Foreskin keratinocyte (primary cell): ENCODE measurements at places on chromosomes 7 and 10. TPM values are rescaled to one million over a fixed set of nuclear protein-coding genes. Genes with fewer than 3 reads are reported as not detected.

The AGAP4 gene
- total RNA-seq, result 4.9 and 7.0 TPM in 2 replicates

The PLXDC2 gene
- total RNA-seq, result 4.2 and 5.1 TPM in 2 replicates

GRCh38 chr7:37908221-37908788, 8.3 kb downstream of the SFRP4 start:
- DNase-seq, result no peak

The PIK3AP1 gene
- total RNA-seq, result 0.07 and 0.10 TPM in 2 replicates

DNA sequence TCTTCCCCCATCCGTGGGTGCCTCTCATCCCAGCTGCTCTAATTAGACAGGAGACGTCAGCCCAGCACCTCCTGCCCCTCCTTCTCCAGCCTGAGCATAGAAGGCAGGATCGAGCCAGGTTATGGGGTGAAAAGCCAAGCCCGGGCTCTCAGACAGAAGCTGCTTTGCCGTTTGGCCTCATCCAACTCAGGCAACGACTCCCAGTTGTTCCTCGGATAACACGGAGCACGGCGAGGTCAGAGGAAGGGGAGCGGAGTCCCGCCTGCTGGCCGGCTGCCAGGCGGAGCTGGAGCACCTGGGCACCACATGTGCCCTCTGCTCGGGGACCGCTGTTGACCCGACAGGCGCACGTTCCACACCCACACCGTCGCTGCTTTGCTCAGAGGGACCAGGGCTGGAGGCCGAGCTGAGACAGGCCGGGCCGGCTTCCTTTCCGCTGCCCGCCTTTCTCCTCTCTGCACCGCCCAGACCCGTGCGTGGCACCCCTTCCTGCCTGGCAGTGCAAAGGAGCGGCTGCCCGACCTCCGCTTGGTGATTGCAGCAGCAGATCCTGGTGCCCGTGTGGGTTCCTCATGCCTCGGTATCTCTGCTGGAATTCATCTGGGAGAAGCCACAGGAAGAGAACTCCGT, 21.6 kb upstream of the UNCX start:
- DNase-seq, result no peak

GRCh38 chr7:44587843-44588711, 6.0 kb upstream of the TMED4 start:
- DNase-seq, result peak; percentile 60

GRCh38 chr10:129740532-129741279, 223.4 kb downstream of the EBF3 start:
- DNase-seq, result no peak

GRCh38 chr7:159097661-159098423, 46.8 kb downstream of the VIPR2 start:
- DNase-seq, result no peak

DNA sequence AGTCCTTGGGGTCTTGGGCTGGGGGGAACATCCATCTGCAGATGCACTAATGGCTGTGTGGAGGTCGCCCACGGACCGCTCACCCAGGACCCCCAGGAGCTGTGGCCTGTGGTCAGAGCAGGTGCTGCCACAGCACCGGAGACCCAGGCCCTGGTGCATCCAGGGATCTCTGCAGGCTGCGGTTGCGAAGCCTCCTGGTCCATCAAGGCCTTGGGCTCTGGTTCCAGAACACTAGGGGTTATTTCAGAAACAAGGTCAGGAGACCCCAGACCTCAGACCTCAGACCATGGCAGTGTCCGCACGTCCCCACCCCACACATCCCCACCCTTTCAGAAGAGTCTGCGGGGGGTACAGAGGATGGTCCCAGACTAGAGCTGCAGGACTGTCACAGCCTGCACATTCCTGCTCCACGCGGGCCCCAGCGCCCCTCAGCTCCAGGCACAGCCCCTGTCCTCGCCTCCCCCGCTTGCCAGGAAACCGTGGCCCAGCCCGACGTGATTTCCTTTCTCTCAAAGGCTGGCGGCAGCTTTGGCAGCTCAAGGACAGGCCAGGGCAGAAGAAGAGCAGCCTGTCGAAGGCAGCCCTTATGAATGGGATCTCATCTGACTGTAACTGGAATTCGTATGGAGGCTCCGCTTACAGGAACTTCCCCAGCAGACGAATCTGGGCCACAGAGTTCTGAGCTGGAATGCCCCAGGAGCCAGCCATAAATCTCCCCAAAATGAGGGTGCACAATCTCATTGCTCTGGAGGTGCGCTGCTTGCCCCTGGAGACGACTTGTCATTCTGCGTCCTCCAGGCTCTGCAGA, 136.2 kb upstream of the RET start:
- no peak for DNase-seq

DNA sequence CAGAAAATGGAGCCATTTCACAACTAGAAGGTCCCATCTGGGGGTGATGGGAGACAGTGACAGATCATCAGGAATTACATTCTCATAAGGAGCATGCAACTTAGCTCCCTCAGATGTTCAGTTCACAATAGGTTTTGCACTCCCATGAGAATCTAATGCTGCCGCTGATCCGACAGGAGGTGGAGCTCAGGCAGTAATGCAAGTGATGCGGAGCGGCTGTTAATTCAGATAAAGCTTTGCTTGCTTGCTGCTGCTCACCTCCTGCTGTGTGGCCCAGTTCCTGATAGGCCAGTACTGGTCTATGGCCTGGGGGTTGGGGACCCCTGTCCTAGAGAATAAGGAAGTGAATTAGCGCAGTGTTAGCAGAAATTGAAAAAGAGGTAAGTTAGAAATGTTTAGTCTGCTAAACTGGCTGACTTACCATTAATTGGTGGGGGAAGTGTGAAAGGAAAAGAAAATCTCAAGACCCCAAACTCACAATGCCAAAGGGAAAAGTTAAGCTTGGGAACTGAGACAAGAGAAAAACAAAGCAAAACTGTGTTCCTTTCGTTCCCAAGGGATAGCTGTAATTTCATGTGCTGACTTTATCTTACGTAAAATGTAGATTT, 76.4 kb downstream of the LYZL2 start:
- DNase-seq, result no peak

GRCh38 chr7:81869670-81870069, 99.8 kb upstream of the HGF start:
- no peak for DNase-seq

DNA sequence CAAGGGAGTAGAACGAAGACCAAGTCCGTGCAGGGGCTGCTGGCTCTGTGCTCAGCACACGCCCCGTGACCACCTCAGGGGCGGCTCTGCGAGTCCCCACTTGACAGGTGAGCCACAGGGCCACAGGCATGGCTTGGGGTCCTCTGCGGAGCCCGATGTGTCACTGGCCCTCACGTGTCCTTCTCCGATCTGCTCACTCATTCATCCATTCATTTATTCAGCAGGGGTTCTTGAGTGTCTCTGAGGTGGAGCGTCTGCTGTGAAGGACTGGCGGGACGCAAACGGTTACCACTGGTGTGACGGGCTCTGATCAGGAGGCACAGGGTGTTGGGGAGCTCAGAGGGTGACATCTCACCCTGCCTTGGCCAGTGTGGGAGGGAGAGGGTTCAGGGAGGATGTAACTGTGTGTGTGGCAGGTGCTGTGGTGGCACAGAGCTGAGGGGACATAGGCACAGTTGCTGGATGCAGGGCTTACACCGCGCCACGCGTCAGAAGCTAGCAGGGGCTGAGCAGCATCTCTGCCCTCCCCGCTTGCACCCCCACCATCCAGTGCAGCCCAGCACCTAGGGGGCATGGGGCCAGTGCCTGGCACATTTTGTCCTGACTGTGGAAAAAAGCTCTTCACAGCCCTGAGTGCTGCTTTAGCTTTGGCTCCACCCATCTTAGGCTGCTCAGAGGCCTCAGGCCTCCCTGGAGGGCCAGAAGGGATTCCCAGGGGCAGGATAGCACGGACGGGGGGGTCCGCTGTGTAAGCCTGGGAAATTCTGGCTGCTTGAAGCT, 116.8 kb downstream of the LHPP start:
- no peak for DNase-seq

- no peak for DNase-seq
Measured at GRCh38 chr7:77438131-77438530, 22.0 kb upstream of the GSAP start.

DNA sequence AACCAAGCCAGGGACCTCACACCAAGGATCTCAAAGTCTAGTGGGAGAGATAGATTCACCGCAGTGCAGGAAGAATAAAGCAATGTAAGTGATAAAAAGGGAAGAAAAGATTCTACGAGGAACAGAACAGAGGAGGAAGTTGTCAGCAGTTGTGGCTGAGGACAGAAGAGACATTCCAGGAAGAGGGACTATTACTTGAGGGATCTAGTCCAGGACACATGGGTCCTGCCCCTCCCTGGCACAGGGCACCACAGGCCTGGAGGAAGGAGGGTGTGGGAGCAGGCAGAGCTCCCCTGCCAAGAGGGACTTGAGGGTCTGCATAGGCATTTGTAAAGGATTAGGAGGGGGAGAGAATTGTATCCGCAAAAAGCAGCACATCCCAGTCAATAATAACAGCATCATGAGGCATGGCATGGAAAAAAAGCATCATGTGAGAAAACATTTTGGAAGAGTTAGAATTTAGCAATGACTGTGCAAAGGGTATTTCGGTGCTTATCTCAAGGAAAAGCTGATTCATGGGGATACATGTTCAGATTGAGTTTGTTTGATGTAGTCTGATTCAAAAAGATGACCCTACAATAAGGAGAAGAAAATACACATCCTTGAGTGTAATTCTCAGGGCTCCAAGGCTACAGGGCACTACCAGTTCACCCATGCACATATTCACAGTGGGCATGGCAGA, 12.7 kb downstream of the C10orf71 start:
- DNase-seq, result no peak

The TMEM229A gene
- not detected in 2 replicates for total RNA-seq

The SAMD9L gene
- total RNA-seq, result 7.6 and 13.5 TPM in 2 replicates

DNA sequence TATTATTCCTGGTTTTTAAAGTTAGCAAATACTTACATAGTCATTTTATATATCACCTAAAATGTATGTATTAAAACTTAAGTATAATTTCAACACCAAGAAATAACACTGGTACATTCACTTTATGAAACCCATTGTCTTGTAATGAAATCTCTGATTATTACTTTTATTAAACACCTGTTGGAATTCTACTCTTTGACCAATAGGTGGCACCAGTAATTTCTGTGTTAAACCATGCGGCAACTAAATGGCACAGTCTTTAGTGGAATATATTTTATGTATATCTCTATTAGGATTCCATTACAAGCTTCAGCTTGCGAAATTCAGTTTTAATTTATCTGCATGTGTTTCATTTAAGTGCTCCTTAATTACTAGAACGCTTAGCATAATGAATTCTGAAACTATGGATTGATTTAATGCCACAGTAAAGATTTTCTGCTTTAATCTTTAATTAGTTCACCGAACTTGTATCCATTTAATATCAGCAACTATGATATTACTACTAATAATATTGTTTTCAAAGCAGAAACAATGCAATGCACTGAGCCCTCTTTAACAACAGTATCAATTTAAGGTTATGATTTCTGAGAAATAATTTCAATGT, 181.3 kb downstream of the MAGI2 start:
- DNase-seq, result no peak

- no peak for DNase-seq
Measured at GRCh38 chr10:71014021-71014805, 125.8 kb upstream of the PCBD1 start.

DNA sequence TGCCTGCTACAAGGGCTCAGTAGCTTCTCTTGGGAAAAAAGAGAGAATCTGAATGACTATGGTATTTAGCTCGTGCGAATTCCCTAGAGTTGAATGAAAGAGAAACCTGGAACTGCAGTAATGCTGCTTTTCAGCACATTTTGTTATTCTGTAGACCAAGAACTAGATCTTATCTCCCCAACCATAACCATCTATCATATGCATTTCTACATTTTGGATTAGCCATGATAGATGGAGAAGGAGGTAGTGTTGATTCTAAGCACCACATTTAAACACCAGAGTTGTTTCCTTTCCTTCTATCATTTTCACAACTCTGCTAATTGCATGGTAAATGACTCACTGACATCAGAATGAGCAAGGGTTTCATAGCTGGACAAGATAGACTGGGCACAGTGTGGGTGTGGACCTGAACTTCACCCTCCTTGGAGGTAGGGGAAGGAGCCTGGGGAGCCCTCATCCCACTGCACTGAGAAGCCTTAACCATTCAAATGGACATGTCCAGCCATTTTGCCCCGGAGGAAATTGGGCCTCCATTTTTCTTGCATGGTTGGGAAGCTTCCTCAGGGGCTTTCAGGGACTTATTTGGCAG, 55.3 kb upstream of the BMPER start:
- no peak for DNase-seq

GRCh38 chr7:53657586-53657985, 622.2 kb downstream of the POM121L12 start:
- peak; percentile 22 for DNase-seq

DNA sequence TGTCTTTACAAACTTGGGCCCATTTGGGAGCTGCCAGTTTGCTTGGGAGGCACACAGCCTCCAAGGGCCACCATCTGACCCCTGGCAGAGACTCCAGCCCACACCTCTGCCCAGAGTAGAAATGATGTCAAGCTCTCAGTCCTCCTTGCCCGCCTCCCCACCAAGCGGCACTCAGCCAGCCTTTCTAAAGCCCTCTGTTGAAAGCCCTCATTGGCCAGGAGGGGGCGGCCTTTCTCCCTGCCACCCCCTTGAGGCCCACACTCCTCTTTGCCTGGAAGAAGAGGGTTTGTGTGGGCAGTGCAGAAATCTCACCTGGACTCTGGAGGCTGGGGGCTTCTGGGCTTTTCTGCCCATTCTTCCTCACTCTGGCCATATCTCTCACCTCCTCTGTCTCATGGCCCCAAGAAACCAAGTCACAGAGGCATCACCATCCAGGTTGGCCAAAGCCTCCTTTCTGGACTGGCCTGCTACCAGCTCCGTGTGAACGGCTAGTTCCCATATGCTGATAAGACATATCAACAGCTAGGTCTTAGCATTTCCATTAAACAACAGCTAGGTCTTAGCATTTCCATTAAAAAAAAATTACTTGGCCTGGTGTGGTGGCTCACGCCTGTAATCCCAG, 36.1 kb downstream of the UBTD1 start:
- no peak for DNase-seq

The CYP3A4 gene
- total RNA-seq, result not detected in 2 replicates

The MIOS gene
- total RNA-seq, result 20.8 and 22.6 TPM in 2 replicates

- no peak for DNase-seq
Measured at GRCh38 chr10:46026106-46026505, 4.3 kb downstream of the NCOA4 start.

The CD36 gene
- 0.20 TPM in 1 of 2 replicates, not detected in the other for total RNA-seq

- peak; percentile 69 for DNase-seq
Measured at GRCh38 chr10:16184096-16184597, 252.7 kb upstream of the PTER start.
